HS-5 (cell line): ENCODE measurements at places on chromosomes 6 and 20.

- no peak for DNase-seq
These were observed 46.0 kb upstream of the HINT3 start for GRCh38 chr6:125910527-125910926.

GRCh38 chr6:112253498-112253840 lies 898 bp downstream of the LAMA4 start:
- no peak for DNase-seq

DNA sequence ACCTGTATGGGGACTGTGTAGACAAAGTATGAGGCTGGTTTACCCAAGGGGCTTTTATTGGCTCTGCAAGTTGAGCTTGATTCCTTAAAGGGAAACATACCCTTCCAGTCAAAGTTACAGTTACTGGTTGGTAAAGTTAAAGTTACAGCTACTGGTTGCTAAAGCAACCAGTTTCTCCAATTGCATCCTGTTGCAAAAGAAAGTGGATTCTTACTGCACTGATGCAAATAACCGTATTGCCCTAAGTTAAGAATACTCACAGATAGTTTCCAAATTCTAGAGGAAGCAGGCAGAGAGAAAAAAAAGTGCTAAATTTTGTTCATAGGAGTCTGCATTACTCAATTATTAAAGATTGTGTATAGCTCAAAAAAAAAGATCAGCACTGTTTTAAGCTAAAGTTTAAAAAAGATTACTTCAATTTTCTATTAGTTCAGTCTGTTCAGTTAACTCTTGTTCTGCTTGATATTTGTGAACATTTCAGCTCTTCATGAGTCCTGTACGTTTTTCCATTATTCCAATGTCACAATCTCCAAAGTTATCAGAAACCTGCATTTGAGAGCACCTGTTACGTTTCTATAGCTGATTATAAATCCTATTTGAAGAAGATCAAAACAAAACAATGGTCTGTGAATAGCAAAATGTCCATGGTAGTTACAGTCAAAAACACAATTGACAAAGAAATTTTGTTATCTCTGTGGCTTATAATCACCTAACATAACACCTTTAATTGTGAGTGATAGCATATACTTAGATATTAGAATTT lies 8.6 kb upstream of the IL22RA2 start:
- DNase-seq = no peak

DNA sequence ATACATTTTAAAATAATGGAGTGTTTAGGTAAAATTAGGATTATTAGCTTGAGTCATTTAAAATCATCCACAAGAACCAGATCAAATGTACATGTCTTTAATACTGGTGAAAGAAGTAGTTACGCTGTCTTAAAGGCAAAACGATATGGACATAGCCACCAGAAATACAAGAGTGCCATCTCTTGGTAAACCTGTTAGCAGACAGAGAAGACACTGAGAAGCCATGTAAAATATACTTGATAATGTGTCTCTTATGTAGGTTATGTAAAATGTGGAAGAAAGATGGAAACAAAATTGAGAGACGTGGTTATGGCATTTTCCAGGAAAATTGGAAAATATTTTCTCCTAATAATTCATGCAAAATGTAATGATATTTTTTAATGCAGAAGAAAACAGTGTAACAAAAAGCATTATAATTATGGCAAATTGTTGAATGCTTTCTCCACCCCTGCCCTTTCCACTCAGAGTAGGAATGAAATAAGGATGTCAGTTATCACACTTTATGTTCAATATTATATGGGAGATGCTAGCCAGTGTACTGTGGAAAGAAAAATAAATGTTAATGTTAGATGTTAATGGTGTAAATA lies 12.2 kb upstream of the SLC17A2 start:
- DNase-seq = no peak

- DNase-seq = no peak
These were observed 2.0 kb downstream of the ATXN1 start for GRCh38 chr6:16759181-16759645.

GRCh38 chr6:170222498-170223471 lies 68.1 kb downstream of the DLL1 start:
- DNase-seq = no peak

- DNase-seq = peak; percentile 81
These were observed 2.8 kb upstream of the MAPK13 start for GRCh38 chr6:36127462-36128016.

- no peak for DNase-seq
These were observed 19.9 kb upstream of the MUC21 start for GRCh38 chr6:30963641-30964040.

- no peak for DNase-seq
These were observed 543.6 kb upstream of the CITED2 start for GRCh38 chr6:139917951-139918630.

- DNase-seq = no peak
These were observed 48.5 kb downstream of the CFAP61 start for GRCh38 chr20:20100881-20101280.

- DNase-seq = peak; percentile 87
These were observed 289.6 kb downstream of the PREX1 start for GRCh38 chr20:48538058-48538825.

DNA sequence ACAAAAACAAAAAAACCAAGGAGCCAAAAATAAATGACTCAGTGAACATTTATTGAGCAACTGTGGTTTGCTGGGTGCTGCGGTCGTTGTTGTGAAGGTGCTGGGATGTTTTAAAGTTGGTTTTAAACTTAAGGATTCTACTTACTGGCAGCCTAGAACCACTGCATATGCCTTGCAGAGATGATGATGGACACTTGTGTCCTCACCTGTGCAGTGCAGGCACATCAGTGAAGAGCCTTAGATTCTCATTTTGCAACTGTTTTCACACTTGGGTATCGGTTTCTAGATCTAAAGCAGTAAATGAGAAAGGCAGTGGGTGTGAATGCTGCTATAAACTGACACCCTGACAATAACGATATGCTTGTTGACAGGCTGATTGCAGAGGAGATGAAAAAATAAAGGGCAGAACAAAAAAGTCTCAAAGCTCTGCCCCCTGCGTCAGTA lies 68.8 kb downstream of the UTRN start:
- DNase-seq = no peak

GRCh38 chr6:140966676-140967075 lies 1166.0 kb upstream of the GJE1 start:
- no peak for DNase-seq

- DNase-seq = no peak
These were observed 23.1 kb downstream of the FBXL4 start for GRCh38 chr6:98924647-98925046.

GRCh38 chr20:49356676-49357075 lies 78.8 kb upstream of the ZNFX1 start:
- no peak for DNase-seq
